ENCODE measurements at places on chromosomes 12 and 14.

DNA sequence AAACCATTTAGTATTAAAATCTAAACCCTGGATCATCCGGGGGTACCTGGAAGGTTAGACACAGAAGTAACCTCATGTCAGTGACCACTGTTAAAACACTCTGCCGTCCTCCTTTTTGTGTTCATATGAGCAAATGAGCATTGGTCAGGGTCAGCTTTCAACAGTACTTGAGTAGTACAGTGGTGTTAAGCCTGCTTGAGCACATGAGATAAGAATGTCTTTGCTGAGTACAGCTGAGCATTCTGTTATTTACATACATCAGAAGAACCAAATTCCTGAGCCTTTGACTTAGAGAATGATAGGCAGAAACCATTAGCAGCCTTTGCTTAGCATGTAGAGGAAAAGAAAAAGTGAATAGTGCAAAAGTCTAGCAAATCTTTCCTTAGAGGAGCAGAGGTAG is 38.6 kb upstream of the LRTM2 start:
- DNase-seq = no peak

DNA sequence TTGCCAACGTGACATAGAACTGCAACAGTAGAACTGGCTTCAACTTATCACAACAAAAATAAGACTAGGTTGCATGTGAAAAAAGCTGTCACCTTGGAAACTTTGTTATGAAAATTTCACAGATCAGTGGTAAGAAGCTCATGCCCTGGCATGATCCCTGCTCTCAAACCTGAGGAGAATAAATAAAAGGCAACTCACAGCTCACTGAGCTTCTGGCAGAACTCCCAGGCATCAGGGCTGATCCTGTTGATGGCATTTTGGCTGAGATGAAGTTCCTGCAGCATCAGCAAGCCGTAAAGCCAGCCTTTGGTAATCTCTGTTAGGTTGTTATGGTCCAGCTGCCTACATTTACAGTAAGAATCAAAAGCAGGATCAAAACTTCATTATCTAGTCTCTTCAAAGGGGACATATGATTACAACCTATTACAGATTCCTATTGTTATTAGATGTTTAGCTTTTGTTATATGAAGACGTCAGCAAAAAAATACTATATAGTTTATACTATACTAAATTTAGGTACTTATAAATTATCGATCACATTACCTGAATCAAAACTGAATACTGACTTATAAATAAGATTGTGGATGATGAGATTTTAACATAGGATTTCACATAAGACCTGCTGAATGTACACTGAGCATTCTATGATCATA is 32.0 kb downstream of the LRIG3 start:
- no peak for DNase-seq

DNA sequence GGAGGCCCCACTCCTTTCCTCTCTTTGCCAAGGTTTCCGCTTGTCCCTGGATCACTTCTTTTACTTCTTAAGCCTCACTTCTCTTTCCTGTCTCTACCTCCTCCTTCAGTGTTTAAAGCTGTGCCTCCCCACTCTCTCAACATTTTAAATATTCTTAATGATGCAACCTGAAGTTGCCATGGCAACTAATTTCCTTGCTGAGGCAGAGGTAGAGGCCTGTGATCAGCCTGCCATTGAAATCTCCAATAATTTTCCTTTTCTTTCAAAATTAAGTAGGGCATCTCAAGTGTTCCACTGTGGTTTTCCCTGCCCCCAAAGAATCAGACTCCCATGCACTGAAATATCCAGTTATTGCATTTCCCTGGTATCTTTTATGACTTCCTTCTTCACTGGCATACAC is 108.6 kb upstream of the VRK1 start:
- no peak for DNase-seq

GRCh38 chr14:91883753-91884152 is 16.4 kb upstream of the TC2N start:
- no peak for DNase-seq
